NCI-H524 (cell line): ENCODE measurements at places on chromosomes 1 and 21.

DNA sequence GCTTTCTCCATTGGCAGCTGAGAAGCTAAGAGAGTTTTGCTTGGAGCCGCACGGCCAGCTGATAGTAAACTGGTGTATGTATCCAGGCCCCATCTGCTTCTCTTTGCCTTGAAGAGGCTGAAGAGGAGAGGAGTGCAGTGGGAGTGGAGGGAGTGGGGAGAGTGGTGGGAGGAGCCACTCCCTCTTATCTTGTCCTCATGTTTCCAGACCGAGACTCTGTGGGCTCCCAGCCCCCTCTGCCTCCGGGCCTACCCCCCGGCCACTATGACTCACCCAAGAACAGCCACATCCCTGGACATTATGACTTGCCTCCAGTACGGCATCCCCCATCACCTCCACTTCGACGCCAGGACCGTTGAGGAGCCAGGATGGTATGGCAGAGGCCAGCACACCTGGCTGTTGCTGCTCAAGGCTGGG is 6.0 kb upstream of the LRRC71 start:
- DNase-seq: peak; percentile 59

DNA sequence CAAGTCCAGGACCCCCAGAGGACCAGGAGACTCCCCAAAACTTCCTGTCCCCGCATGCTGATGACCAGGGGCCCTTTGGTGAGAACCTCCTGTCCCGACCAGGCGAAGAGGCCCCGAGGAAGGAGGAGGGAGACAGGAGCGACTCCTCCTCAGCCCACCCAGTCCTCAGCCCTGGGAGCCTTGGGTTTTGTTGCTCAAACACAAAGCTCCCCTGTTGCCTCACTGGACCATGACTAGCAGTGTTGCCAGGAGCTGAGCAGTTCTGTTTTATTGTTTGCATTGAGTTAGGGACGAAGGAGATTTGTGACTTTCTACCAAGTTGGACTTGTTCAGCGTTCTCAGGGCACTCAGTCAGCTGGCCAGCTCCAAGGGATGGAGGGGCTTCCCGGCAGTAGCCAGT is 10.0 kb downstream of the UMODL1 start:
- no peak for DNase-seq

- no peak for DNase-seq
Observed at GRCh38 chr1:174988986-174989385, 10.8 kb upstream of the CACYBP start.

GRCh38 chr1:181310560-181310959 is 172.8 kb upstream of the CACNA1E start:
- DNase-seq: no peak

DNA sequence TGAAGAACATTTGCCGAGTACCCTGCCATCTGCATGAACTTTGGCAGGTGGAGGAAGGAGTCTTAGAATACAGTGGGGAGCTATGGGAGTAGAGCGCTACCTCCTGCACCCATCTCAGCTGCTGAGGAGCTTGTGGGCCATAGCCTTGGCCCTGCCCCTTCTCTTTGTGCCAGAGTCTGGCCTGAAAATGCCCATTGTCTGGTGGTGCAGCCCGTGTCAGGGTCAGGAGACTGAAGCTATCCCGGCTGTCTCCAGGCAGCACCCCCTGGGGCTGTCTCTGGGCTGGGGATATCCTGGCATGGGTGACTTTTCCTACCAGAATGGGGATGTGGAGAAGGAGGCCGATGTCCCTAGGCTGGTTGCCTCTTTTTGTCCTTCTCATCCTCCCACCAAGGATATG is 7.3 kb downstream of the IPO13 start:
- no peak for DNase-seq

- peak; percentile 90 for DNase-seq
Observed at GRCh38 chr1:94801919-94802546, 18.1 kb upstream of the SLC44A3 start.

DNA sequence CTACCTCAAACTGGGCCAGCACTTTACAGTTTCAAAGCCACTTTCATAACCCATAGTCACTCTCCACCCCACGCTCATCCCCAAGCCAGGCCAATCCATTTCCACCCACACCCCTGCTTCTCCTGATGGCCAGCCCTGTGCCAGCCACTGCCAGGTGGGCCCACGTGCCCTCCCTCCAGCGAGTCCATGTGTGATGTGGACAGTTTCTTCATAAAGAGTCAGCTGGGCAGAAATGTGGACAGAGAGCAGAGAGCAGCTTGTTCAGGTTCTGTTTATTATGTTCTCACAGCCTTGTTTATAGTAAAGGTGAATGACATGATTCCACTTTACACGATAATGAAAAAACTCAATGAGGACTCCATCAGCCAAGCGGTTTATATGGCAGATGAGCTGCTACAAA is 37.4 kb upstream of the RGS16 start:
- DNase-seq: no peak

DNA sequence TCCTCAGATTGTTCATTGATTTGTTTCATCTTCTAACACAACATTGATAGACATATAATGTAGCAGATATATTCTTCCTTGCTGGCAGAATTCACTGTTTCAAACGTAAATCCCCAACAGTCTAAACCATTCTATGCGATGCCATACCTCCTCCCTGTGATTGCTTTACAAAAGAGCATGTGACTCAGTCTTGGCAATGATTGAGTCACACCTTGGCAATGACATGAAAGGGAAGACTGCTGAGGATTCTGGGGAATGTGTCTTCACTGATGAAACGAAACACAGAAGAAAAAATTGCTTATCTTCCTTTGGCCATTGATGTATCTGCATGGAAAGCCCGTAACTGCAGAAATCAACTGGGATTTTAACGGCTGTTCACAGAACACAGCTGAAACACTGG is 409.6 kb upstream of the ZRANB2 start:
- no peak for DNase-seq

DNA sequence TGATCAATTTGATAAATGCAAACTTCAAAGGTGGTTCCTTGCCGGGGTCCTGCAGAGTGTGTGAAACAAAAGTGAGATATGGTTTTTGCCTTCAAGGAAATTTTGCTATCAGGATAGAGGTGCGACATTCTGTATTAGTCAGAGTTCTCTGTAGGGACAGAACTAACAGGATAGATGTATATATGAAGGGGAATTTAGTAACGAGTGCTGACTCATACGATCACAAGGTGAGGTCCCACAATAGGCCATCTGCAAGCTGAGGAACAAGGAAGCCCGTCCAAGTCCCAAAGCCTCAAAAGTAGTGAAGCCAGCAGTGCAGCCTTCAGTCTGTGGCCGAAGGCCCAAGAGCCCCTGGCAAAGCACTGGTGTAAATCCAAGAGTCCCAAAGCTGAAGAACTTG is 157.0 kb downstream of the RYR2 start:
- no peak for DNase-seq

DNA sequence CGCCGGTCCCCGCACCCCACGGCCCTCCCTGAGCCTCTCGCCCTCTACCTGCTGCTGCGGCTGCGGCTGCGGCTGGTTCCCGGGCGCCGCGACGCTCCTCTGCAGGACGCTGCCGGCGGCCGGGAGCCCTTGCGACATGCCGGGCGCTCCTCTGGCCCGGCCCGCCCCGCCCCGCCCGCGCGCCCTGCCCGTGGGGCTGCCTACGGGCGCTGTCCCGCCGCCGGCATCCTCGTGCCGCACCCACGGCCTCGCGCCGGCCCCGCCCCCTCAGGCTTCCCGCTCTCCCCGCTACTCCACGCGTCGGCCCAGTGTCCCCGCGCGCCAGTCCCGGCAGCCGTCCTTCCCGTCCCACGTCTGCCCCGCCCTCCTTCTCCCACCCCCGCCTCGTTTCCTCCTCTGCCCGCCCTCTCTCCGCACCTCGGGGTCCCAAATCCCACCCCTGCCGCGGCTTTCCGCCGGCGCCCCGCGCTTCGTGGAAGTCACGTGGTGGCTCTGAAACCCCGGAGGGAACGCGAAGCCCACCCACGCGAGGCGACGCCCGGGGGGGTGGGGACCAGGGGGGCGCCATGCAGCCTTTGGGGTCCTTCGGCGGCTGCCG is at the start of gene BATF3:
Gene BATF3 (minus strand): TSS at position 216 of the 598 bp plus-strand sequence. CDS start 78 bp downstream, at position 138.
- peak; percentile 43 for DNase-seq

DNA sequence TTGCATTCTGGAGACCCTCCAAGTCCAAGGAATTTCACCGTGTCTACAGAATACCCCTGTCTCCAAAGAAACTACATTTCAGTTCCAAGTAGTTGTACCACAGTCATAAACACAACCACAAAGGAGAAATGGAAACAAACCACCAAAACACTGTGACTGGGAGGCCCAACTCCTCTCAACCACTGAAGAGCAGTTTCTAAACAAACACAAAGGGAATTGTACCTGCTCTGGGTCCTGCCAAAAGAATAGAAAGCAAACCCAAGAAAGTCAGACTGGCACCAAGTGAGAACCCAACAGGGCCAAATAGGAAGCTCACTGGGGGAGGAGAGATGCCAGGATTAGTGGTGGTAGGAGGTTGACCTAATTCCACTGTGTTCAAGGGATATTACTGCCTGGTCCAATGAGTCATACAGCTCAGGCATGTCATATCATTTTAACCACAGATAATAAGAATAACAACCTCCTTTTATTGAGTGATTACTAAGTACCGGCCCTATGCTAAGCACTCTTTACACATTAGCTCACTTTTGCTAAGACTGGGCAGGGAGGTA is 123.9 kb upstream of the PPP2R5A start:
- no peak for DNase-seq

GRCh38 chr1:94929351-94930217 is 2.7 kb upstream of the CNN3 start:
- no peak for DNase-seq

- no peak for DNase-seq
Observed at GRCh38 chr1:95115708-95116137, 1.4 kb upstream of the TLCD4 start.

DNA sequence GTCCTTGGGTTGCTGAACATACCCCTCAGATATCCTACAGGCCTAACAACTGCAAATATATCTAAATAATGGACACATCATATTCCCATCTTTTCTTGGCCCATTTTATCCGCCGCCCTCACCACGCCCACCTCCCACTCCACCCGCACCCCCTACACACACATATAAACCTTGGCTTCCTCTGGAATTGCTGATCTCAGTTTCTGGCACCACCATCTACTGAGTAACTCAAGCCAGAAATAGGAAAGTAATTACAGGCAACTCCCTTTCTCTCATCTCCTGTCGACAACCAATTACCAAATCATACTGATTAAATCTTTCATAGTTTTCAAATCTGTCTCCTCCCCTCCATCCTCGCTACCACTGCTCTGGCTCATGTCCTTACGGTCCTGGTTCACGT is 4.7 kb downstream of the RGS8 start:
- no peak for DNase-seq

- peak; percentile 44 for DNase-seq
Observed at GRCh38 chr1:101237229-101237837, 514 bp downstream of the S1PR1 start.

DNA sequence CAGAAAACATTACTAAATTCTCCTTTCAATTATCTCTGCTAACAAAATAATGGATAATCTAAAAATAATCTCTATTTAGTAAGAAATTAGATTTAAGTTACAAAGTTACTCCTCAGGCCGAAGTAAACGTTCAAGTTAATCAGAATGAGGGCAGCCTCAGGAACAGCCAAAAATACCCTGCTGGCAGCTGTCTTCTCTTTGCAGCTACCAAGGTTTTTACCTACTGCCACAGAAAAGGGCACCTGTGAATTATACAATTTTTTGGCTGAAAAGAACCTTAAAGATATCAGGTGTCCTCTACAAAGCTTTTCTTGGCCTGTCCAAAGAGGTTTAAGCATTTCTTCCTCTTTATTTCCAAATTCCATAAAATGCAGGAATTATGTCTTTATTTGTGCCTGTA is 84.4 kb downstream of the AKT3 start:
- DNase-seq: peak; percentile 27

DNA sequence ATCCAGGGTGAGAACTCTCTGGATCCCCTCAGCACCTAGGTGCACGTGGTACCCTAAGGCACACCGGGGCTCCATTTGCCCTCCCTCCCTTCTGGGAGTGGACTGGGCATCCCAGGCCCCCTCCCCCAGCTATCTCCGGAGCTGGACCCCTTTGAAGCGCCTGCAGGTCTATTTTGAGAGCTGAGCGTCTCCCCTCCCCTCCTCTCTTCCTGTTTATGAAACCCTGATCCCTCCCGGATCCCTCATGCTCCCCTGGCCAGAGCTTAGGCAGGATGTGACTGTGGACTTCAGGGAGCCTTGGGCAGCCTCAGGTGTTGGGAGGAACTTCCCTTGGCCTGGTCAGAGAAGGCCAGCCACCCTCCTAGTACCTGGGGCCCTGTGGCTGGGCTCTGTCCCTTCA is 10.2 kb downstream of the RPS6KA1 start:
- DNase-seq: no peak

GRCh38 chr1:177306019-177306415 is 135.3 kb downstream of the BRINP2 start:
- DNase-seq: no peak
